ENCODE measurements at places on chromosomes 12 and 14.

DNA sequence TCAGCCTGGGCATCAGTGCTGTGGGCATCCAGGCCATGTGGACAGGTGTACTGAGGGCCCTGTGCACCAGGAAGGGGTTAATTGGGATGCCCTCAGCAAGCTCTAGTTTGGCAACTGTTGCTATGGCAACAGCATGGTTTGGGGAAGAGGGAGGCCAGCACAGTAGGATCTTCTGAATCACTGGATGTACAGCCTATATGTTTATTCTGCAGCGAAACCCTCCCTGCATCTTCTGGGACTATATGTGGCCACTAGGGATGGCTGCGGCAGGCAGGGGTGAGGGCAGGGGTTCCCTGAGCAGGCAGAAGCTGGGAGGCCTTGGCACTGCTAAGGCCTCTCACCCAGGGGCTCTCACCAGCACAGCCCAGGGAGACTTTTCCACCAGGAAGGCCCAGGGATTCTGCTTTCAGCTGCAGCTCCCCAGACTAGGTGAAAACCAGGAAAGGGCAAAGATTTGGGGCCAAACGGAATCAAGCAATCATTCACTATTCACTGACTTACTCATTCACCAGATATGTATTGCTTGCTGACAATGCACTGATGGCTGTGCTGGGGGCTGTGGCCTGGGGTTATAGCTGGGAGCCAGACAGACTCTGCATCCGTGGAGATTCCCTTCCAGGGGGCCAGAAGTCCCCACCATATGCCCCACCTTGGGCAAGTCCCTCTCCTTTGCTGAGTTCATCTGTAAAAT lies 42.8 kb downstream of the IRF2BPL start:
- DNase-seq, result no peak

DNA sequence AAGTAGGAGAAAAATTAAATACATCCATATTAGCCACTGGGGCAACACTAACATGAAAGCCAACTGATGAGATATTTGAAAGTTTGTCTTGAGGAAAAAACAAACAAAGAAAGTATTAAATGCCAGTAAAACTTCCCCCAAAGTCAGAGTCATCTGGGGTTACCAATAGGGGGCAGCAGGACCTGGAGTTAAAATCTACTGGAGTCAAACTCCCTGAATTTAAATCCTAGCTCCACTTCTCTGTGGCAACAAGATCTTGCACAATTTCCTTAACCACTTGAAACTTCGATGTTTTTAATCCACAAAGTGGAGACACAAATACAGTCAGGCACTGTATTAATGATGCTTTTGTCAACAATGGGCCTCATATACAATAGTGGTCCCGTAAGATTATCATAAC lies 14.4 kb downstream of the PLEKHG7 start:
- no peak for DNase-seq

GRCh38 chr12:21248679-21249078 lies 86.0 kb downstream of the SLCO1A2 start:
- DNase-seq, result peak; percentile 35

GRCh38 chr12:92272061-92272964 lies 126.7 kb upstream of the BTG1 start:
- no peak for DNase-seq

DNA sequence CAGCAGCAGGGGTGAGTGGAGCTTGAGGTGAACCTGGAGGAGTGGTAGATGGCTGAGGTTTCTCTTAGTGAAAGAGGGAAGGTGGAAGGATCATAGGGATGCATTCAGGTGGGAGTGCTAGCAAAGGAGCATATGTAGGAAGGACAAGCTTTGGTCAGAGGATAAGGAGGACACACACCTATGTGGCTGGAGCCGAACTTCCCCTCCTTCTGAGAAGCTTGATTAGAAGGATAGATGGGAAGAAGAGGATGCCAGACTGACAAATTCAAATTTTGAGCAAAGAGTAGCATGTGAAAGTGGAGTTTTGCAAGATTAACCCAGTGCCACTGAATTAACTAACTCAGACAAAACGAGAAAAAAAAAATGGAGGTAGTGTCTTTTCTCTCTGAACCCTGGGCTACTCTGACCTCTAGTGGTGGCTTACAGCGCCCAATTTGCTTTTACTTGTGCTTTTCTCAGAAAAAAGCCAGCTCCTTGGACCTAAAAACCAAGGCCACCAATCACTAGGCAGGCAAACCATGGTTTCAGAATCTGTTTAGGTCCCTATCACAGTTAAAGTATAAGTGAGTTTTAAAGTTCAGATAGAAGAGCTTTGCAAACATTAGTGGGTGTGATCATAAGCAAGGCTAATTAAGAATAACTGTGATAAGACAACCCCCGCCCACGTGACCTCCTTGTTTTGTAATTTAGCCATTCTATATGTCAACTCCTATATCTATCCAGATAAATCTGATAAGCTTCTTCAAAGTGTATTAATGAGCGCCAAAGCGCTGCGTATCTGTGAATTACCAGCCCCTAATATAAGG lies 15.5 kb downstream of the EMP1 start:
- DNase-seq, result peak; percentile 71

All from NCI-H2081 (cell line).